Activated CD4-positive, alpha-beta T cell treated with anti-CD3 and anti-CD28 coated beads for 1 hour (primary cell): ENCODE measurements at places on chromosomes 6 and 20.

DNA sequence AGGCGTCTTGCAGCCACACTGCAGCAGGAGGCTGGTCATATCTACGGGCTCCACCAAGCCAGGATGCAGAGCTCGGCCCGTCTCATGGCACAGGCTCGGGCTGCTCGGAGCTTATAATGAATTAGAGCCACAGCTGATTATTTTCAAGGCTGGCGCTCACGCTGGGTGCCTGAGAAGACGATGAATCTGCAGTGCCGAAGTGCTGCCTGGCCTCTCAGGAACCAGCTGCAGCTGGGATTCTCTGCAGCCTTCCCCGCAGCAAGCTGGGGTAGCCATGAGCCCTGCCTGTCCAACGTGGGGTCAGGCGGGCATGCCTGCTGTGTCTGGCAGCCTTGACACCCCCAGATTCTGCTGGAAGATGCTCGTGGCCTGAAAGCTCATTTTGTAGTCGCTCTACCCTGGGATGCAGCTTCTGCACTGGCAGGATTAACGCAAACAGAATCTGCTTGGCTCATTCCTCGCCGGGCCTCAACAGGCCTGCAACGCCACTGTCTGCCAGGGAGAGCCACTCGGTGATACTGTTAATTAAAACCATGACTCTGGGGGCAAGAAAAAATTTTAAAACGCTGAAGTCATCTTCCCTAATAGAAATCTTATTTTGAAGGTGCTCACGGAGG is 104.3 kb downstream of the CDH26 start:
- no peak for DNase-seq

- DNase-seq = no peak
Observed at GRCh38 chr20:8421981-8422380, 289.9 kb downstream of the PLCB1 start.

GRCh38 chr6:38976051-38976450 is 72.5 kb upstream of the GLP1R start:
- no peak for DNase-seq

DNA sequence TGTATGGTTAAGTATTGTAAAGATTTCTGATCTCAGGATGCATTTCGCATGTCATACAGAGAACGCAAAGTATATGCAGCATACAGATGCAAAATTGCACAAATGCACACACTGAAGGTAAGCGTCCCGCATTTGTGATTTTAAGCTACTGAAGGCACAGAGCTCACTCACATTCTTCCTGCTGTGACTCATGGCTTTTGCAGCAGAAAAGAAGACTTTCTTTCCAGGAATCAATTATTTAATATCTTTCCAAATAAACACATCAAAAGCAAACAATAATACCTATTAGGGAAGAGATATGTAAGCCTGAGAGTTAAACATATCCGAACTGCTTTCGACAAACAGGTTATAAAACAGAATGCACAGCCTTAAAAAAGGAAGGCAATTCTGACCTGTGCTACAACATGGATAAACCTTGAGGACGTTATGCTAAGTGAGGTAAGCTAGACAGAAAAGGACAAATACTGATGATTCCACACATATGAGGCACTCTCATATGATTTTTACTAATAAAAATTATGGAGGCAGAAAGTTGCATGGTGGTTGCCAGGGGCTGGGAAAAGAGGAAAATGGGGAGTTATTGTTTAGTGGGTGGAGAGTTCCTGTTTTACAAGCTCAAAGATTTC is 109.0 kb downstream of the TFAP2A start:
- DNase-seq = no peak
